Stimulated activated naive B cell treated with anti-CD40 and anti-IgM and Interleukin-4, amounts not matched to agents 10 μg/mL and 1 μg/mL and 100 μg/mL, for 72 hours (primary cell): ENCODE measurements at places on chromosomes 6 and 20.
A peak's percentile ranks its signal among the peaks of the same experiment; 100 is the strongest.

- peak; percentile 68 for DNase-seq
Observed at GRCh38 chr20:5674176-5674660, 76.0 kb upstream of the SHLD1 start.

GRCh38 chr6:75178757-75179156 lies 27.1 kb downstream of the COL12A1 start:
- DNase-seq, result no peak

- DNase-seq, result no peak
Observed at GRCh38 chr6:98343004-98343403, 491.4 kb upstream of the POU3F2 start.

DNA sequence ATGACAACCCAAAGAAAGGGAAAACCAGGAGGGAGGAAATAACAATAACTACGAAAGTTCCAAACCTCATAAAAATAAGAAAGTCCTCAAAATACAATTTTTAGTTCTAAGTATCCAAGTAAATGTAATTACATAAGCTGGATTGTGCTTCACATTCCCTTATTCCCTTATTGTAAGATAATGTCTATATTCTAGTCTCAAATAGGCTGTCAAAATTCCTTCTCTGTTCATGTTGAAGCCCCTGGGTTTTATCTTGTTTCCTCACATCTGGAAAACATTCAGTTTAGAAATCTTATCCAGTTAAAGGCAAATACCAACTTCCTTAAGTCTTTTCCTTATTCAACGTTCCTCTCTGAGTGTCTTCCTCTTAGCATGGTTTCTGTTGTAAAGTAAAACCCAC lies 282.3 kb downstream of the CD109 start:
- no peak for DNase-seq

DNA sequence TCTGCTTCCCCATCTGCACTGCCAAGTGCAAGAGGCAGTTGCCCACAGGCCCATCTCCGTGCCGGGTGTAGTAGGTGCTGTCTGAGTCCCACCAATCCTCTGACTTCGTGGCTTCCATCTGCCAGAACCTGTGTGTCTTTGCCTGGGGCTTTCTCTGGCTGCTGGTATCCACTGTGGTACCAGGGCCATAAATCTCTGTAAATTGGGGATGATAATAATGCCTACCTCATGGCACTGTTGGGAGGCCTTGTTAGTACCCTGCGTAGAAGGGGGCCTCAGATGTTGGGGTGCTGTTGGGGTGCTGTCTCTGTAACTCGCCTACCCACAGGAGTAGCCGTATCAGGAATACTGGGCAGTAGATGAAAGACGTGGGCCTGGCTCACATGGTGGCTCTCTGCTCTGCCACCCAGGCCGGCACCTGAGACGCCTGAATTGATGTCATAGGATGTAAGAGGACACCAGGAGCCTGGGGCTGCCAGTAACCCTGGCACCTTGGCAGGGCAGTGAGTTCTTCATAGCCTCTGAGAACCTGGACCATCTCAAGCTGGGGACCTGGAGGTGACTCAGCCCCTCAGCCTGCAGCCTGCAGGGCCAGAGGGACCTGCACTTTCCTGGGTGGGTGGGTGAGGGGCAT lies 94.1 kb upstream of the RNF24 start:
- no peak for DNase-seq

DNA sequence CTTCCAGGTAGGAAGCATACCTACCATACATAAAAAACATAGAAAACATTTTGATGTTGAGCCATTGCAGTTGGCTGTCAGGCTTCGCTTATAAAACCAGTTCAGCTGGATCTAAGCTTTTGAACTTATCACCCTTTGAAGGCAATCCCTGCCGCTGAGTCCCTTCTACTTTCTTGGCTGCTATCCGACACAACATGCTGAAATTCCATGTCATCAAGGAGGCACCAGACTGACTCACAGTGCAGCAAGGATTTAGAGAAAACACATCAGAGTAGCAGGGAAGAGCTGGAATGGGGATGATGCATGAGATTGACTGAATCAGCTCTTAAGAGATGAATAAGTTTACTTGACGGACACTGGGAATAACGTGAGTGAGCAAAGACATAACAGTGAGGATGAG lies 135.0 kb upstream of the MAN1A1 start:
- DNase-seq, result no peak

- DNase-seq, result no peak
Observed at GRCh38 chr6:87945966-87946365, 101.7 kb upstream of the SPACA1 start.

DNA sequence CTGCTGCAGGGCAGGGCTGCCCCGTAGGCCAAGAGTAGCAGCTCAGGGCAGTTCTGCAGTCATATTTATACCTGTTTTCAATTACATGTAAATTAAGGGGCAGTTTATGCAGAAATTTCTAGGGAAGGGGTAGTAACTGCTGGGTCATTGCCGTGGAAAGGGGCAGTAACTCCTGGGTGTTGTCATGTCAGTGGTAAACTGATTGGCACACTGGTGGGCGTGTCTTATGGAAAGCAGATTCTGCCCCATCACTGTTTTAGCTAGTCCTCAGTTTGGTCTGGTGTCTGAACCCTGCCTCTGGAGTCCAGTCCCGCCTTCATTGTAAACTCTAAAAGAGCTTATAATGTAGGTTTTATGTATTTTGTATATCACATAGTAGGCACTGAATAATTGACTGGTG lies 22.1 kb downstream of the MAP3K4 start:
- no peak for DNase-seq

DNA sequence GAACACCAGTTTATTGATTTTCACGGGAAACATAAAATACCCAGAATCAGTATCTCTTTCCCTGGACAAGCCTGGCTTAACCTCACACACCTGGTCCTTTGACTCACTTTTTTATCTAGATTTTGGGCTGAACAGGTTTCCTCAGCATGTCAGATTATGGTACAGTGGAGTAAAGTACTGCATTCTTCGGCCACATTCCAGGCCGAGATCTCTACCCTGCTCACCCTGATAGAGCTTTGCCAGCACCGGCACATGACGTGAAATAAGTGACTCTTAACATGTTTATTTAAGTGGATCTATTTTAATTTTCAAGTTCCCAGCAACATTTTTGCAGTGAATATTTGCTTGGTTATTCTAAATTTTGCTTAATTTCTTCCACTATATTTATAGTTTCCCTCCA lies 79.0 kb upstream of the POPDC3 start:
- no peak for DNase-seq
